ENCODE measurements at places on chromosomes 3 and 15.

DNA sequence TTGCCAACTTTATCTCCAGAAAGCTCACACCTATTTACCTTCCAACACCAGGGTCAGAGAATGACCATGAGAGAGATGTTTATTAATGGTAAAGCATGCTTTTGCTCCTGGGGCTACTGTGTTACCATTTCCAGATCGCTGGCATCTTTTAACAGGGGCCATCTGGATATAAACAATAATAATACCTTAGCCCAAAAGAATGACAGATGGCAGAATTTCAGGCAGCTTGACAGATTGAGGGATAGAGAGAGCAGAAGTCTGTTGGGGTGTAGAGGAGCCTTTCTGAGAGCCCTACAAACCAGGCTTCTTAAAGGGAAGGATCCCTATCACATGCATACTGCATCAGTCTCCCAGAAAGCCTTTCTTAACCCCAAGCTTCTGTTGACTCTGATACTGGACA is 17.7 kb downstream of the RBP1 start:
- DNase-seq: no peak

DNA sequence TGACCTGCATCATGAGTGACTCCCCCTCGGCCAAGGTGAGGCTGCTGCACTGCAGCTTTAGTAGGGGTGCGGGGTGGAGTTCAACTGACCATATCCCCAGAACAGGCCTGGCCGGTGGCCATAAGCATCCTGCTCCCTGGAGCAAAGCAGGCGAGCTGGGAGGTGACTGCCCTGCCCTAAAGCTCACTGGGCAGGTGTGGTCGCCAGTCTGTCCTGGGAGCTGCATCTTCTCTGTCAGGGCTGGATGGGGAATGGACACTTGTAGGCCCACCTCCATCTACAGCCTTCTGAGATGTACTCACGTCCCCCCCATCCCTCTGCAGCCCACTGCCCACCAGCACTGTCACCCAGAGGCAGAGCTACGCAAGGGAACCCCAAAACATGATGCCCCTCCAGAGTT is 14.5 kb downstream of the NBEAL2 start:
- no peak for DNase-seq

DNA sequence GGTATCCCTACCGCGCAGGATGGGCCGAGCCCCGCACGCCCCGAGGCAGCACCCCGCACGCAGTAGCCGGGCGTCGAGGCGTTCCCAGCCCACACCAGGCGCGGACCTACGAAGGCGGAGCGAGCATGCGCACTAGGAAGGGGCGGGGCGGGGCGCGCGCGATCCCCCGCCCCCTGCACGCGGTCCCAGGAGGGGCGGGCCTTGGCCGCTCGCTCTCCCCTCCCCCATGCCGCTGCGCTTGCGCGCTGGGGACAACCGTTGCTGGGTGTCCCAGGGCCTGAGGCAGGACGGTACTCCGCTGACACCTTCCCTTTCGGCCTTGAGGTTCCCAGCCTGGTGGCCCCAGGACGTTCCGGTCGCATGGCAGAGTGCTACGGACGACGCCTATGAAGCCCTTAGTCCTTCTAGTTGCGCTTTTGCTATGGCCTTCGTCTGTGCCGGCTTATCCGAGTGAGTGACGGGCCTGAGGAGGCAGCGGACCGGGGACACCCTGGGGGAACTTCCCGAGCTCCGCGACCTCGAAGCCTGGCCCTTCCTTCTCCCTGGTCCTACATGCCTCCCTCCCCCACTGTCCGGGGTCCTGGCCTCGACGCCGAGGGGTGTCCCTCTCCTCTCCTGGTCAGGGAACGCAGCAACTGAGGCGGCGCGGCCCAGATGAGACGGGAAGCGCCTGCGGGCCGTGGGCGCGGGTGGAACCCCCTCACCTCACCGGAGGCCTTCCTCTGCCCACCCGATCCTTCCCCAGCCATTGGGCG is at the start of gene SPESP1:
Gene SPESP1, plus strand, starts transcription at position 258 of the 755 bp plus-strand sequence. Its CDS starts 129 bp downstream, at position 387.
- DNase-seq: peak; percentile 7

DNA sequence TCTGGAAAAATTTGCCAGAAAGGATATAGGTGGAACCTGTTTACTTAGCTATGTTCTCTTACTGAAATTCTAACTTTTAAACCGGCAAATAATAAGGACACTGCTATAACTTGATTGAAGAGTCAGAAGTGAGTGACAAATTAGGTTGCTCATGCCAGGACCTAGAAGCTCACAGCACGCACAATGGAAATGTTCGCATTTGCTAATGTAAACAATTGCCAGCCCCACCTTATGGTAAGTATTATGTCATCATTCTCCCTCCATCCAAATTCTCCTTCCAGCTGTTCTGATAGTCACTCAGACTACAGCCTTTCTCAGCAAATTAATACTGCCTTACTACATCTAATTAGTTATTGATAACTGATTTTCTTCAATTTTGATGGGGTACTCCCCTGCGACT is 4.8 kb upstream of the STXBP5L start:
- DNase-seq: no peak

DNA sequence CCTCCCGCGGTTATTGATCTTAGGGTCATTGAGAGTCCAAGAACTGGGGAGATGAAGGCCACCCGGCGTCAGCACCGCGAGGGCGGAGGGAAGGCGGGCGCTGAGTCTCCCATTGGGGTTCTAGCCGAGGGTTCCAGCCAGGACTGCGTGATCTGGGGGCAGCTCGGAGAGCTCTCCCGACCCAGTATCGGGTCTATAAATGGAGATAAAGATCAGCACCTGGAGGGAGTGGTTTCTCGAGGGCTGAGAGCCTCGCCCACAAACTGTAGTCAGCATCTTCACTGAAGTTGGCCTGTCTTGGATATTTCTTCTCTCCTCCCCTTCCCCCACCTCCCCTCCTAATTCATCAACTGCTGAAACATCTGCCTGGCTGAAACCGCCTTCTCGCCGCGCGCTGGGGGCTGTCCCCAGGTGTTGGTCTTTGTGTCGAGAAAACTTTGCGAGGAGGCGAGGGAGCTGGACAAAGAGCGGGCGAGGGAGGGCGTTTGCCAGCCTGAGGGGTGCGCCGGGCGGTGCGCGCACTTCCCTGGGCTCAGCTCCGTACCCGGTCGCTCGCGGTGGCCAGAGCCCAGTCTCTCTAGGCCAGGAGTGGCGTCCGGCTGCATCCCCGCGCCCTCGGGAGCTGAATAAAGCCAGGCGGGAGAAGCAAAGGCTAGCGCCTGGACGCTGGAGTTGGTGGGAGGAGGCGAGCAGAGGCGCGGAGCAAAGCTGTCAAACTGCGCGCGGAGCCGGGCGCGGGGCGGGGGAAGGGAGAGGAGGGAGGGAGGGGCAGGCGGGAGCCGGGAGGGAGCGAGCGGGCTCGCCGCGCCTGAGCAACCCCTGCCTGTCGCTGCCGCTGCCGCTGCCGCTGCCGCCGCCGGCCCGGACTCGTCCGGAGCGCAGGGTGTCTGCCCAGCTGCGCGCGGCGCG is at the start of gene ST8SIA2:
Gene ST8SIA2, plus strand, starts transcription at position 811 of the 909 bp plus-strand sequence. CDS start 184 bp downstream, outside the sequence.
- peak; percentile 75 for DNase-seq

DNA sequence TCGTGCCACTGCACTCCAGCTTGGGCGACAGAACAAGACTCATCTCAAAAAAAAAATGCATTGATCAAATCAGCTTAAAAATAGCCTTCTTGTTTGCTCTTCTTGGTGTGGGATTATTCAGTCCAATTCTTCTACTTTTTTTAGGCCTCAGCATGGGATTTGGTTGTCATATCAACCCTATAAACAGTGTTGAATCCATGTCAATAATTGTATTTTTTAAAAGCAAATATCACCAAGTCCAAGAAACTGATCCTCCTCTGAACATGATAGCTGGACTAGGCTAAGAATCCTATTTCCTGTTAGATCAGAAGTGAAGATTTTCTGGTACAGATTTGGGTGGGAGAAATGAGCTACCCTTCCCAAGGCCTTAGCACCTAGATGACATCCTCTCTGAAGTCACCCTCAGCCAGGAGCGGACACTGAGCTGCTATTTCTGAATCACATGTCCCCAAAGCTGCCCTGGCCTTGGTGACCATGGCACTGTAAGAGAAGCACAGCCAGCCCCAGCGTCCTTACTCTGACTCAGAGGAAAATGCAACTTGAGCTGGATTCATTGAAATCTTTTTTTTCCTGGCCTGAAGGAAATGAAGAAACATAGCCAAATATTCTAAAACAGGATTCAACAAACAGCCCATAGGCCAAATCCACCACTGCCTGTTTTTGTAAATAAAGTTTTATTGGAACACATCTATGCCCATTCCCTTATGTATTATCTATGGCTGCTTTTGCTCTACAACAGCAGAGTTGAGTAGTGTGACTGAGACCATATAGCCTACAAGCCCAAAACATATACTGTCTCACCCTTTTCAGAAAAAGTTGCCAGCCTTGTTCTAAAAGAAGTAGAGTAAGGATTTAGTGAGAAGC is 215.9 kb upstream of the CTDSPL start:
- DNase-seq: no peak

All from BE2C (cell line).